ENCODE measurements at places on chromosomes 13 and 19. TPM values are rescaled to one million over a fixed set of nuclear protein-coding genes. Genes with fewer than 3 reads are reported as not detected.

GRCh38 chr13:24301434-24301833, 7.9 kb upstream of the C1QTNF9 start:
- no peak for DNase-seq

- no peak for DNase-seq
These were observed 19.3 kb downstream of the RUBCNL start for GRCh38 chr13:46367617-46368327.

ZNF583 gene
- total RNA-seq = 5.8 TPM

DNA sequence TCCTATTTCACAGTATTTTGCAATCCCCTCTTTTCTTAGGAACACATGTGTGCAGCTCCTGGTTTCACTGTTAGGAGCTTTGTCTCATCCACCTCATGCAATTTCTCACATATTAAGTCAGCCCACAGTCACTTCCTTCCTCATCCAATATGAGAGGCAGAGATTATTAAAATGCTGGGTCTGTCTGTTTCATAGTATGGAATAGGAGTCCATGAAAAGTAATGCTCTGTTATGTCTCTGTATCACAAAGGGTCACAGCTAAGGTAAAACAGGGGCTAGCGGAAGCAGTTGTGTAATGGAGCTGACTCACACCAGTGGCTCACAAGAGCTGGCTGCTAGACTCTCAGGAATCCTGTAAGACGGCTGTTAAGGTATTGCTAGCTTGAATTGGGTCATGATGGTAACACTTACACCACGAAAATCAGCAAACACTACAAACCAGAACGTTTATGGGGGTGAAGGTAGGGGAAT, 216.5 kb downstream of the EFNB2 start:
- no peak for DNase-seq

DNA sequence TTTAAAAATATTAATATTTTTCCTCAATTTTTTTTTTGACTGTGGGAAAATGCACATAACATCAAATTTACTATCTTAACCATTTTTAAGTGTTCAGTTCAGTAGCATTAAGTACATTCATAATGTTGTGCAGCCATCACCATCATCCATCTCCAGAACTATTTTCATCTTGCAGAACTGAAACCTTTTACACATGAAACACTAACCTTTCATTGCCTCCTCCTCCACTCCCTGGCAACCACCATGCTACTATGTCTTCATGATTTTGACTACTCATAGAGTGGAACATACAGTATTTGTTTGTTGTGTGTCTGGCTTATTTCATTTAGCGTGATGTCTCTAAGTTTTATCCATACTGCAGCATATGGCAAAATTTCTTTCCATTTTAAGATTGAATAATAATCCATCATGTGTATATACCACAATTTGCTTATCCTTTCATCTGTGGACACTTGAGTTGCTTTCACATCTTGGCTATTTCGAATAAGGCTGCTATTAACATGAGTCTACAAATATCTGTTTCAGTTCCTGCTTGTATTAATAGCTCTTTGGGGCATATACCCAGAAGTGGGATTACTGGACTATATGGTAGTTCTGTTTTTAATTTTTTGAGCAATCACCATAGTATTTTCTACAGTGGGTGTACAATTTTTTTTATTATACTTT, 376.4 kb downstream of the MTUS2 start:
- no peak for DNase-seq

GRCh38 chr13:103153466-103153865, 87.2 kb upstream of the SLC10A2 start:
- DNase-seq = no peak

DNA sequence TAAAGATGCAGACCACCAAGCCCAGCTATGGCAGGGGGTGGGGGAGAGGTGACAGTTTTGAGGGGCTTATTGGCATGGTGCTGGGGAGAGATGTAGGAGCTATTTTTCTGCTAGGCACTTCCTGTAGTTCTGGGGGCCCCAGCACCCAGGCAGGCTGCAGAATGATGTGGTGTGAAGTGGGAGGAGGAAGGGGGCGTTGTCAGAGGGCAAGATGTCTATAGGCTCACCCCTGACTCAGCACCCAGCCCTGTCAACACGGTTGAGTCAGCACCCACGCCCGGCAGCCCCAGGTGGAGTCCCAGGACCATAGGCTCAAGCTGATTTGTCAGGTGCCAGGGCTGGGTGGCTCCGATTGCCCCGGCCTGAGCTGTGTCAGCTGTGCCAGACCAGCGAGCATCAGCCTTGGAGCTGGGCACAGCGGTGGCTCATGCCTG, 5.8 kb downstream of the KLF2 start:
- DNase-seq = no peak

KIR2DL3 gene
- not detected for total RNA-seq

Data from type B pancreatic cell (in vitro differentiated cells).